ENCODE measurements at places on chromosomes 5 and 9.
A peak's percentile ranks its signal among the peaks of the same experiment; 100 is the strongest.

DNA sequence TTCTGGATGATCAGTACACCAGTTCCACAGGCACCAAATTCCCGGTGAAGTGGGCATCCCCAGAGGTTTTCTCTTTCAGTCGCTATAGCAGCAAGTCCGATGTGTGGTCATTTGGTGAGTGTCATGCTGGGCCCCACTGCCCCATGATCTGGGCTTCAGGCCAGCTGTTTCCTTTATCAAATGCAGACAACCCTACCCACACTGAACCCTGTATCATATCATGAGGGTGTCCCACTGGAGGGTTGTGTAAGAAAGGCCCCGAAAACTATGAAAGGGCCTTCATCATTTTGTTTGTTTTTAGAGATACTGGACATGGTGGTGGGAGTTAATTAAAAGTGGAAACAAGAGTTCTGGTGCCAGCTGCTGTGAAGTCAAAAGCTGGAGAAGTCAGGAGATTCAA, 20.0 kb upstream of the CYFIP2 start:
- DNase-seq = no peak

DNA sequence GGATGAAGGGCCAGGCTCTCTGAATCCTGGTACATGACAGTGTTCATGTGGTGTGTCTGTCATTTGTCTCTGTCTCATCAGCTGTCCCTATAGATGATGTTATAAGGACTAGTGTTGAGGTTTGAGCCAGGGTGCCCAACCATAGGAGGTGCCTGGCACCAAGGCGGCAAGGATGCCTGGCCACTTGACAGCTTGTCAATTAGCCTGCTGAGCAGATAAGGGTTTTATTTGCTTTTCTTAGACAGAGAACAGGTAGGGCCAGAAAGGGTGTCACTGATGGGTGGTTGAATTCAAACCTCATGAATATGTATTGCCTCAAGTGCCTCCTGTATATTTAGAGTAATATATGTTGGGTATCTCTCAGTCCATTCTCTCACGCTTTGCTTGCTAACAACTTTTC, 30.1 kb upstream of the AUH start:
- DNase-seq = no peak

DNA sequence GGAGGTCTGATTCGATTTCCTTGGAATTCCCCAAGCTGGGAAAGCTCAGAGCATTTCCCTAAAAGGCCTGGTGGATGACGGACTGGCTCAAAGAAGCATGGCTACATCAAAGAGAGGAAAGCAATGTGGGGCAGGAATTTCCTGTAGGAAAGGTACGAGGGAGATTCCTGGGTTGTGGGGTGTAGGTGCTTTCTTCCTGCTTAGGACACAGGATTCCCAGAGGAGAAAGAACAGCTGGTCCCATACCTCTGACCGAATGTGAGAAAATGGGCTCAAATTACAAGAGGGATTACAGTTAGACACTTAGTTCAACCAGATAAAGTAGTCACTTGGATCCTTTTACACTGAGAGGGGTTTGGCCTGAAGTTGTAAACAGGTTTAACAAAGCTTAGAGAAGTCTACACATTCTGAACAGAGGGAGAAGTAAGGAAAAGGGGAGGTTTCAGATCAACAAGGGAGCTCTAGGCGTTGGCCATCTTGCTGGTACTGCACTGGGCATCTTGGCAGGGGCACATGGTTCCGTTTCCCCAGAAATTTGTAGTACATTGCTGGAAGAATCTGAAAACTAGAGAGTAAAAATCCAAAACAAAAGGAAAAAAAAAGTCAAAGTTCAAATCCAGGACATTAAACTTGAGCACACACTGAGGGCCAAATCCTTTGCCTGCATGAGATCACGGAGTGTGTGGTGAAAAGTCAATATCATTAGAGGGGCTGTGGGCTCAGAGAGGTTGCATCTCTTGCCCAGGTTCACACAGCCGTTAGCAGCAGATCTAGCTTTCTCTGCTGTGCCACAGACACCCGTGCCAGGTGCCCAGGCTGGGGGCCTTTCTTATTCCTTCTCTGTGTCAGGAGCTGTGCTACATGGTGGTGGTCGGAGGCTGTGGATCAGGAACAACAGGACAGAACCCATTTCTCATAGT, 171.3 kb downstream of the RGS3 start:
- no peak for DNase-seq

DNA sequence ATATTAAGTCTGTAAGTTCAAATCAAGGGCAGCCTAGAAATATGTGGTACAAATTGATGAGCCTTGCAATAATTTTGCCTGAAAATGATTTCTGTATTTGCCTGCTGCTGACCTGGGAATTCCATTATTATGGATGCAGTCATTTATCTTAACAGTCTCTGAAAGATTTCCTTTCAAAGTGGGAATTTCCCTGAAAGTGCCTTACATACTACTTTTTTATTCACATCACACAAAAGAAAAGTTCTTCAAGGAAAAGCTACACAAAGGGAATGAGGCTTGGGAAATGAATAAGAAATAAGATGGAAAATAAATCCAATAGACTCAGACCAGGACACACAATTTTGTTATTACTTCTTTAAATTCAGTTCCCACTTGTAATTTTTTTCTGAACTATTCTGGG, 537.8 kb upstream of the PTGER4 start:
- DNase-seq = no peak

DNA sequence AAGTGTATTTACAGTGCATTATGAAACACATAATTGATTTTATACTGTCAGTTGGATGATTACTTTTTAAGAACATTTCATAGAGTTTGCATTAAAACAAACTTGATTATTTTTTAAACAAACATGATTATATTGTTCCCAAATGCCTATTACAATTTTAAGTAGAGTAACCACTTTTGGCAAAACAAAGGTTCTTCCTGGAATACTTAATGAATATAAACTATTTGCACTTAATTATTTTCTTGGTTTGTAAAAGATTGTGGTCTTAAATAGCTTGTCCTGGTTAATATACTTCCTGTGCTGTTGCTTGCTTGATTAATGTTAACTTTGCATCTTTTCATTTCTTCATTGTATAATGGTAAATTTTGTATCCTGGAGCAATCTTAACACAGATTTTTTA, 180.0 kb downstream of the CDH12 start:
- DNase-seq = no peak

DNA sequence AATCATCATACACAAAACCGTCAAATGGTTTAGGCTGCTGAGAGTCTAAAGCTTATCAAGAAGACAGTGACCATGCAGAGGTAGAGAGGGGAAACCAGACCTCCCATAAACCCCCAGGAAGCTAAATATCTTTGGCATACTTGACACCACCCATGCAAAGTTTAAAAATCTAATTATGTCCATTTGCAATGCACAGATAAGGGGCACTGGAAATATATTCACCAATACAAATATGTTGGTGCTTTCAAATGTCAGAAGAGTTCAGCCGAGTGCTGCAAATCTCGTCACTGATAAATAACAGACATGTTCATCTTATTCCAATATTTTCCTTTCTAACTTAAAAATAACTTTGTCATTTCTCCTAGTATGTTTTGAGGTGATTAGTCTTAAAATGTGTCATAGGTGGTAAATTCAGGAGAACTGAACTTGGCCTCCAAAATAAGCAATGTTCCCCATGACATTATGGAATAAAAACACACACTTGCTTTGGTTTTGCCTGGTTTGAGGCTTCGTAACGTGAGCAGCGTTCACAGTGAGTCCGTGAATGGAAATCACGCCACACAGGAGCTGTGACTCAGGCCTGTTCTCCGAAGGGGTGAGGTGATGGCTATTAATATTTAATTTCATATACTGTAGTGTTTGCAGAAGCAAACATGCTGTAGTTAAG, 182.2 kb downstream of the AOPEP start:
- no peak for DNase-seq

DNA sequence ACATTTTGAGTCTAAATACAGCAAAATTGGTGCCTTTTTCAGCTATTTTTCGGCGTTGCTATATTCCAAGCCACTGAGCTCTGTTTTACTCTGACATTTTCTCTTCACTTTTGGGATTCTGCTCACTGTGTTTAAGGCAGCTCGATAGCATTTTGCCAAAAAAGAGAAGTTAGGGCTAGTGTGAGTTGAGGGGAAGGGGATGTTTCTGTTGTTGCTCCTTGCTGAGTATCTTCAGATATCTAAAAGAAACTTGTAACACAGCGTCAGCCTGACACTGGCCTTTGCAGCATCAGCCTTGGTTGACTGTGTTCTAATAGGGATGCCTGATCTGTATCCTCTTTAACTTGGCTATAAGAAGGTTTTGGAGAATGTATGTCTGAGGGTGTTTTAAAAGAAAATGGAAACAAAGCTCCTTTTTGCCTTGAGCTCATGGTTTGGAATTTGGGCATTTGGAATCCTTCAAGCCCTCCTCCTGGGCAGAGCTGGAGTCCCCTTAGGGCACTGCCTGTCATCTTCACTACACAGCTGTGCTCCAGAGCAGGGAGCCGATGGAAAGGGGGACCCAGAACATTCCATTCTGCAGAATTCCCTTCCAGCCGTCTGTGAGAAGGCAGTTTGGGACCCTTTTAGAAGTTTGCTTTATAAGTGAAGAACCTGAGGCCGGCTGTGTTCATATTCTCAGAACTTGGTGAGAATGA, 63.0 kb downstream of the EXOSC2 start:
- no peak for DNase-seq

DNA sequence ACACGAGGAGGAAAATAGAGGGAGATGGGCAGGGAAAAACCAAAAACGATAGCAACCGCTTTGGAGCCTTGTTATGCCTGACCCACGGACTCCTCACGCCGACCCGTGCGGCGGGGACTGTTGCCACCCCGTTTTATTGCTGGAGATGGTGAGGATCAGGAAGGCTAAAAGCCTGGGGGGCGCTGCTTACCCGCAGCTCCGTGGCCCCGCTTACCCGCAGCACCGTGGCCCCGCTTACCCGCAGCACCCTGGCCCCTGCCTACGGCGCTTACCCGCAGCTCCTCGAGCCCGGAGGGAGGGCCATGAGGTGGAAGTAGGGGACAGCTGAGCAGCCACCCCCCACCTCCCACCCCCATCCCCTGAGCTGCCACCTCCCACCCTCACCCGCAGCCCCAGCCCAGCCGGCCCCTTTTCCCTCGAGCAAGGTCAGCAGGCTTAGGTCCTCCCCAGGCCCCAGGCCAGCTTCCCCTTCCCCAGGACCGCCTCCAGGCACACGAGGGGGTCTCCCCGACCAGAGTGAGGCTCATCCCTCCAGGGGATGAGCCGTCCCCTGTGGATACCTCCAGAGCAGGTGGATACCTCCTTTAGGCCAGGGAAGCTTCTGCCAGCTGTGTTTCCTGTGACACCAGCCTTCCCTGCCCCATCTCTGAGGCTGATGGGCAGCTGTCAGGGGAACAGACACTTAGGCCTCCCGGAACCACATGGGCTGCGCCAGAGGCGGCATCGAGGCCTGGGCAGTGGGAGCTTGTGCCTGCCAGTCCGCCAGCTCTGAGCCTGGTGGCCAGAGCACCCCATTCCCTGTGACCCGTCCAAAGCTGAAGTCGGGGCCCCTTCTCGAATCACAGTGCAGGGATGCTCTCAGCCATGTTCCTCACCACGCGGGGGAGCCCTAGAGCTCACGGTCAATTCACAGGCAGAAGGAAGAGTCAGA, 92.3 kb downstream of the LMX1B start:
- peak; percentile 52 for DNase-seq

DNA sequence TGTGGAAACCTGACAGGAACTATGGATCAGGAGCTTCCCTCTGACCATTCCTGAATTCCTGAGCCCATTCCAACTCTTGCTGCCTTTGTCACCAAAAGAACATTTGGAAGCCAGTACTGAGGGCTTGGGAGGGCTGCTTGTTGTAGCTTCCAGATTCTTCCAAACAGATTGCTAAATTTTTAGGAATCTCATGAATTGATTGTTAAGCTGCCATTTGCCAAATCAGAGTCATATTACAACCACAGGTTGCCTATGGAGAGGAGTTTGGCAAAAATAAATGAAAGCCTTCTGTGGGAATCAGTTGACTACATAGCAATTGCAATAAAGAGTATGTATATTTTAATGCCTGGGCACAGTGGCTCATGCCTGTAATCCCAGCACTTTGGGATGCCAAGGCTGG, 39.2 kb upstream of the SLC28A3 start:
- no peak for DNase-seq

- DNase-seq = no peak
Measured at GRCh38 chr9:517993-518392, 303.3 kb downstream of the DOCK8 start.

- DNase-seq = no peak
Measured at GRCh38 chr9:112015736-112016135, 119.1 kb downstream of the UGCG start.

DNA sequence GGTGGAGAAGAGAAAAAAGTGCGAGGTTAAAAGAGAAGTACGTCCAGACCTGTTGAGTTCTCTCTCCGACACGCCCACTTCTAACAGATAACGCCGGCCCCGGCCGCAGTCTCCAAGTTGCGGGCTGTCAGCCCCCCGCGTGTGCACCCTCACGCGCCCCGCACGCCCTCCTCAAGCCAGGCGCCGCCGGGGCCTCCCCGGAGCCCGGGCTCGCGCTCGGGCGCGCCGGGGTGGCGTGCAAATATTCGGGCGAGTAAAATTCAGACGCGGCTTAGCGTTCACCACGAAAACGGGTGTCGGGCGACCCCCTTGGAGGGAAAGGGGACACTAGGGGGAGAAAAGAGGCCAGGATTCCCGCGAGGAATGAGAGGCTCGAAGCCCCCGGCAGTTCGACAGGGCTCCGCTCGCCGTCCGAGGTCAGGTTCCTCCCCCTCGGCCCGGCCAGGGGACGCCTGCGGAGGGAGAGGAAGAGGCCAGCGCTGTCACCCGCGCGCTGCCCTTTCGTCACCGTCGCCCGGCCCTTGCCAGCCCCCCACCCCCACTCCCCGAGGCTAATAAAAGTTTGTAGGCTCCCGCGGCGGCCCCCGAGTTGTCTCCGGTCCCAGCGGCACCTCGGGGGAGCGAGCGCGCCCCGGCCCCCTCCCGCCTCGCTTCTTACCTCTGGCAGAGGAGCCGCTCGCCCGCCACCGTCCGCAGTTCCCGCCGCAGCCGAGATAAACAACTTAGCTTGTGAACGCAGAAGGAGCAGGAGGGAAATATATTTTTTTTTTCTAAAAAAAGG, 743 bp downstream of the NR3C1 start:
- no peak for DNase-seq

- DNase-seq = no peak
Measured at GRCh38 chr9:111645806-111646205, 14.7 kb downstream of the DNAJC25 start.

DNA sequence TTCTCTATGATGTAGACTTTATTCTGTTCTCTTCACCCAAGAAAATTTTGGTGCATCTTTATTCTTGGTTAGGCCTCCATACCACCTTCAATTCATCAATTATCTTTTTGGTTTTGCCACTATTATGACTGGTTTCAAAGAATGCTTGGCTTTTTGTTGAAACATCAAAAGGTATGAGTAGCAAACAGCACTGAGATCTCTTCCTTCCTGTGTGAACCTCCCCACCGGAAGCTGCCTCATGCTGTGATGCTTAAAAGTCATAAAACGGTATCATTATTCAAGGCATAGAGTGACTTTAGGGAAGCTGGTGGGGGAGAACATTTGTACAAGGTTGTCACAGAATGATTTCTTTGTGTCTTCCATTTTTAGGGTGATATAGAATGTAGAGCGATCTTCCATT, 70.6 kb downstream of the IQGAP2 start:
- DNase-seq = peak; percentile 25

DNA sequence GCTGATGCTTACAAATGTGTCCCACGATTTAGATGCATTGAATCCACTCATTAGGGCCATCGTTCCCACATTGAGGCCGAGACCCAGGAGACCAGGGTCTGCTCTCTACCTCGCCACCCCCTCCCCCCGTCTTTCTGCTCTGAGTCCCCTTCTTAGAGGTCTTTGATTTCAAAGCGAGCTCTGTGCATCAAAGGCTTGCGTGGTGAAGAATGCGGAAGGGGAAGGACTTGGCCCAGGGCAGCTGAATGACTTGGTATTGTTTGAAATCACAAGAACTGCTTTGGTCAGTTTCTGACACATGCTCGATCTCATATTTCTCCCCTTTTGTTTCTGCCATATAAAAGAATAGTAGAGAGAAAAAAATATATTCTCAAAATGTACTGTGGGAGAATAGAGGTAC, 78.3 kb upstream of the IRX1 start:
- DNase-seq = no peak

Measured in activated CD8-positive, alpha-beta memory T cell treated with anti-CD3 and anti-CD28 coated beads for 1 hour (primary cell).